ENCODE measurements at places on chromosomes 11 and 22.

DNA sequence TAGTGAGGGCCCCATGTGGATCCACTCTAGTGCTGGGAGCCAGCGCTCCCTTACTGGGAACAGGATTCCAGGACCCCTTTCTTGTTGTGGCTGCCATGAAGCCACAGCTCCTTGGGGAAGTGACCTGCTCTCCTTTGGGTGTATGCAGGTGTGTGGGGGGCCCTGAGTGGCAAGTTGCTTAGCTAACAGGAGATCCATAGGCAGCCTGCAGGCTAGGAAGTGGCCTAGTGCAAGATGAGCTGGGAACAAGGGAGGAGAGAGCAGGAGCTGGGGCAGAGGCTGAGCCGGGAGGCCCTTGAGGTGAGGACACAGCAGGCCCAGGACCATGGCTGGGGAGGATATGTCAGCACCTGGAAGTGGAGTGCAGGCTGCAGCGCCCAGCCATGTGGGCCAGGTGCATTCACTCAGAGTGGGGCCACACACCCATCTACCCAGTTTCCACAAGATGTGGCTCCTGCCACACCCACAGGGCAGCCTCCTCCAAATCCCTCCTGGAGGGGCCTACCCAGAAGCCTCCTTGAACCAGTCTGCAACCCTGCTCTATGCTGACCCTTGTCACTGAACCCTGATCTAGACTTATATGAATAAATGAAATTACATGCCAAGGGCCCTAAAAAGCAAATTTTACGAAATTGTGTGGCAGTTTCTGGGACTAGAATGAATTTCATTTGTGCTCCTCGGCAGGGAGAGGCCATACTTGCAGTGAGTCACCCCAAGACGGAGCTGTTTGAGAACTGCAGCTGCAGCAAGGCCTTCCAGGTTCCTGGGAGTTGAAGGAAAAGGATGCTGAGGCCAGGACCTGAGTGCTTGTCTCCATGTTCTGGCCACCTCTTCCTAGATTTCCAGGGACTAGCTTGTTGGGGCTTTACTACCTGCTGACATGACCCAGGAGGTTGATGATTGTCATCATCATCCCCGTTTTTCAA is 3.2 kb downstream of the THAP7 start:
- DNase-seq, result no peak

DNA sequence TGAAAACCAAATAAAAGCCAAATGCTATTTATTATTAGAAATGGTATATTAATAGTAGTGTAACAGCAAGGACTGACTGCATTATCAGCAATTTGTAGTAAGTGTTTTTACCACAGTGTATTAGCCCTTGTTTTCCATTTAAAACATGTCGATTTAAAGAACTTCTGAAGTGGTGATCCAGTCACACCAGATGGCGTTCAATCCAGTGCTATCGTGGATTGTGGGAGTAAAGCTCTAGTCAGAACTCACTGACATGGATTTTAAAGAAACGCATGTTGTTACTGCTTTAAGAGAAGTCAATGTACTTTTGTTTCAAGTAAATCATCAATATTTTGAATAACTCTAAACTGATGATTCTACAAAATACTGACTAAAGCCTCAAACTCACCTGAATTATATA is 51.1 kb downstream of the LARGE2 start:
- no peak for DNase-seq

DNA sequence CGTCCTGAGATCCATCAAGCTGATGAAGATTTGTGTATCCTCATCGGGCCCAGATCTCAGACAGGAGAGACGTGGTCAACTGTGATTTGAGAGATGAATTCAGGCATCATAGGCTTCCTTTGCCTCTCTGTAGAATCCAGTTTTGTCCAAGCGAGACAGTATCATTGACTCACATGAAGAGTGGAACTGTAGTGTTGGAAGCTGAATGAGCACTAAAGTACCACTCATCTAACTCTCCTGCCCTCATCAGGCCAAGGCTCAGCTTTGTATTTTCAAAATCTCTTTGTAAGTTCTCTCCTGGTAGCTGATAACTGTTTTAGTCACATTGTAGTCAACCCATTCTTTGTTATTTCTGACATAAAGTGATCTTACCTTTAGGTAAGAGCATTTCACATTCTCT is 85.1 kb downstream of the KIRREL3 start:
- DNase-seq, result no peak

DNA sequence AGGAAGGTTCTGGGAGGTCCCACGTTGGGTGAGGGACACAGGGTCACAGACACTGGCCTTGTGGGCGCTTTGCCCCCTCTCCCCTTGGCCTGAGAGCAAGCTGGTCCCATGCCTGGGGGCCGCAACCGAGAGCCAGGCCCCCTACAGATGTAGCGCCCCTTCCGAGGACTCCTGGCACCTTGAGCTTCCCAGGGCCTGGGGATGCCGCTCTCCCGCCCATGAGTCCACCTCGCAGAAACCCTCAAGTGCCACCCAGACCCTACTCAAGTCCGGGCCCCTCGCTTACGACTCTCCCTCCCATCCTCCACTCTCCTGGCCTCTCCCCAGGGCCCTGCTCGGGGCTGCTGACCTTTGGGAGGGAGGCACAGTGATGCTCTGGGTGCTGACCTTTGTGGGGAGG is 204.0 kb downstream of the BRD1 start:
- DNase-seq, result no peak

- DNase-seq, result no peak
Observed at GRCh38 chr11:71164186-71164585, 88.2 kb downstream of the SHANK2 start.

DNA sequence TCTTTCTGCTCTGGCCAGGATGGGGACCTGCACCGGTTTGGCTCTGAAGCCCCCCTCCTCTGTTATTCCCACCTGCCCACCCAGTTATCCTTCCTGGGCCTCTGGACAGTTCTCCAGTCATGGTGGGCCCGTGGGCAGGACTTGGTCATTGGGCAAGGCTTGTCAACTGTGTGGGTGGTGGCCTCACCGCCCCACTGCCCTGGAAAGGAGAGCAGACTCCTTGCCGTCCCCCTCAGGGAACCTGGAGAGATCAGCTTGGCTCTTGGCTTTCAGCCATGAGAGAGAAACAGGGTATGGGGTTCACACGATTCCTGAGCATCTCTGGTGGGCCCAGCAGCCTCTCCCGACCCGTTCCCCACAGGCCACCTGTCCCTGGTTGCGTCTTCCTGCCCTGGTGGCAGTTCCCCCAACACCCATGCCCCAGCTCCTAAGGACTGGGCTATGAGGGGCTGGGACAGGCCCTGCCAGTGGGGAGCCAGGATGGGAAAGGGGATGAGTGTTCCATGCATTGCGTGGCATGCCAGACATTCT is 92.3 kb downstream of the MORC2 start:
- DNase-seq, result no peak

DNA sequence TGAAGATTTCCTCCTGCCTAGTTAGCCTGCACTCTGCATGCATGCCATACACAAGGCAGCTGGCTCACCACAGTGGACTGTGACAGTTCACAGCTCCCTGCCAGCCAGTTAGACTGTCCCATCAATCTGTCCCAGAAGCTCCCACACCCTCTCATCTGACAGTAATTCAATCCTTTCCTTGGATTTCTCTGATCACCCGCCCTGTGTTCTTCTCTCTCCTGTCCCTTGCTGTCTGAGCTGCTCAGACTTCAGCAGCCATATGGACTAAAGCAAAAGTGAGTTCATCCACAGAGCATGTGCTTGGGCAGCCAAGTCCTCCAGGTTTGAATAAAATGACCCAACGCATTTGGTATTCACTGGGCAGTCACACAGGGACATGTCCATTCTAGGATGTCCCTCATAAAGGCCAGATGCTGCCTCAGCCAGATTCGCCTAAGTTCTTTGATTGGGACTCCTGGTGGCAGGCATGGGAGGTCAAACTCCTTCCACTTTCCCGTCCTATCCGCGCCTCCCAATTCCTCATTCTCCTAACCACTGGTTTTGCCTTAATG is 54.5 kb upstream of the ZBTB44 start:
- no peak for DNase-seq

DNA sequence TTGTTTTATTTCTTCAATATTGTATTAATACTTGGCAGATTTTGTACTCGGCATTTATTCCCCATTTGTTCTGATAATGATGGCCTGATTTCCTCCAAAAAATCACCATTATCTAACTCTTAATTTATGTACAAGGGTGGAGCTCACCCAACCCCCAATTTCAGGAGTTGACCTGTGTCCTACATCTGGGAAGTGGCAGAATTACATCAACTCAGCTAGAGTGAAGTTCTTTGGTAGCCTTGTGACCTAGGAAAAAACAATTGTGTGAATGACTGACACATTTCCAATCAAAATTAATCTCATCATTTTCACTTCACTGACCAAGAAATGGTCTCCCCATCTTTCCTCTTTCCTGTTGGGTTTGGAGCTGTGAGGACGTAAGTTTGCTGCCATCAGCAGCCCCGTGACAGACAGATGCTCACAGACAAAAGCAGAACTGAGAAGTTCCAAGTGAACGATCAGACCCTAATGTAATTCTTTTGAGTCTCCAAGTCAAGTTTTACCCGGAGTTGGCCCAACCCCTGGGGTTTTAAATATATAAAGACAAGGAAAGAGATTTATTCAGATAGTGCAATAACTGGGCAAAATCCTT is 16.6 kb upstream of the MS4A6E start:
- peak; percentile 20 for DNase-seq

DNA sequence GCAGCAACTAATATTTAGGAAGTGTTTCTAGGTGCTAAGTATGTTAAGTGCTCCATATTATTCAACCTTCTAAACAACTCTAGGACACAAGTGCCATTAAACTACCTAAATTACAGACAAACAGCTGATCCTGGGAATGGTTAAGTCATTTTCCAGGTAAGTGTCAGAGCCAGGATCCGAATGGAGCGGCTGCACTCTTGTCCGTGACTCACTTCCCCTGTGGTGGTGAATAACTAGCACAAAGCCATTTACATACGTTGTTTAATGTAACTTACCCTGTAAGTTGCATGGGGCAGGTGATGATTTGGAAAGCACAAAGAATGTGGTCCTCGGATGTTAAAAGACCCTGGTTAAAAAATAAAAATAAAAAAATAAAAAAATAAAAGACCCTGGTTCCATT is 8.8 kb upstream of the PRG2 start:
- DNase-seq, result no peak

DNA sequence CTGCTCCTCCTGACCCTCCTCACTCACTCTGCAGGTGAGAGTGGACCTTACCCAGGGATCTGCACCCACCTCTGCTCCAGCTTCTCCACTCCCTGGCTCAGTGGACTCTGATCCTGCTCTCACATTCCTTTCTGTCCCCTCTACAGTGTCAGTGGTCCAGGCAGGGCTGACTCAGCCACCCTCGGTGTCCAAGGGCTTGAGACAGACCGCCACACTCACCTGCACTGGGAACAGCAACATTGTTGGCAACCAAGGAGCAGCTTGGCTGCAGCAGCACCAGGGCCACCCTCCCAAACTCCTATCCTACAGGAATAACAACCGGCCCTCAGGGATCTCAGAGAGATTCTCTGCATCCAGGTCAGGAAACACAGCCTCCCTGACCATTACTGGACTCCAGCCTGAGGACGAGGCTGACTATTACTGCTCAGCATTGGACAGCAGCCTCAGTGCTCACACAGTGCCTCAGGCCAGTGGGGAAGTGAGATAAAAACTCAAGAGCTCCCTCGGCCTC is 29.7 kb upstream of the VPREB1 start:
- no peak for DNase-seq

GRCh38 chr11:89495951-89496350 is 4.8 kb upstream of the NOX4 start:
- no peak for DNase-seq

GRCh38 chr11:94751218-94751609 is 16.9 kb upstream of the AMOTL1 start:
- DNase-seq, result no peak

GRCh38 chr22:19504900-19505734 is 19.1 kb downstream of the CLDN5 start:
- no peak for DNase-seq

- no peak for DNase-seq
Observed at GRCh38 chr11:127470306-127470884, 469.8 kb upstream of the KIRREL3 start.
